ENCODE measurements at places on chromosomes 11 and 22.
A peak's percentile ranks its signal among the peaks of the same experiment; 100 is the strongest.

DNA sequence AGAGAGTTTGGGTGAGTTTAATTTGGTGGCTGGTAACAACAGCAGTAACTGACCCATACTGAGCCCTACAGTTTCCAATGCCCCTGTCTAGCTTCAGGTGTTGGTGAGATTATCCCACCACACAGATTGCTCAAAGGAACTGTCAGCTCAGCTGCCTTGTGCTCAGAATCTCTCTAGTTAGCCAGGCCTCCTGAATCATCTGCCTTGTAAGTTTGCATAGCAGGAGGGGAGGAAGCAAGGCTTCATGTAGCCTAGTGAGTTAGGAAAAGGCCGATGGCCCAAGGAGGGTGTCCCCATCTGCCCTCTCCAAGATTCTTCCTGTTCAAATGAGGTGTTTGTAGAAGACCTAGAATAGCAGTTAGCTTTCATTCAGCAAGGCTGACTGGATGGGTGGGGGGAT lies 74.3 kb downstream of the MICAL2 start:
- peaks cover 45% of the 10 kb centered on the region for H3K4me1 ChIP-seq
- DNase-seq = no peak
- H3K36me3 ChIP-seq = peaks cover 40% of the 10 kb centered on the region
- no peak overlapping the region for H3K27ac ChIP-seq
- no peaks in the 10 kb centered on the region for H3K27me3 ChIP-seq
- no peak overlapping the region for H3K4me3 ChIP-seq

DNA sequence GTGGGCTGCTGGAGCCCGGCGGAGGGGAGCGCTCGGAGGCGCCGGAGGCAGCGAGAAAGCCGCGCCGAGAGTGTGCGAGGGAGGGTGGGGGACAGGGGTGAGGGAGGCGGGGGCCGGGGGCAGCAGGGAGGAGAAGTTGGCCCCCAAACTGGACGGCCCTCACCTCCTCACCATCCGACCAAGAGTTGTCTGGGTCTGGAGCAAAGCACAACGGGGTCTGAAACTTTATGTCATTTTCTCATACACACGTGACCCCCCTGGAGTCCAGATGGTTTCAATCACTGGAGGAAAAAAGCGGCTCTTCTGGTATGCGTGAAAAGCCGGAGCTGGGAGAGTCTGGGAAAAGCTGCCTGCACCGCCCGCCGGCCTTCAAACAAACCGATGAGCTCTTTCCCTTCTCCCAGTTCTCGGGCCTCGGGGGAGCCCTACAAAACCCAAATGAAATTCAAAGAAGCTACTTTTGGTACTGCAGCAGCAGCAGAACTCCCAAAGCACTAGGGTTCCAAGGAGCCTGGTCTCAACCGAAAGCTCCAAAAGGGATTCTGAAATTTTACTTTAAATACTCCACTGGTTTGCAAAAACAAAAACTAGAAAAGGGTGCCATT lies 39.7 kb upstream of the AKIP1 start:
- peak overlapping the region; percentile 15 for H3K27ac ChIP-seq
- no peaks in the 10 kb centered on the region for H3K27me3 ChIP-seq
- peak; percentile 16 for DNase-seq
- peaks cover 9% of the 10 kb centered on the region for H3K4me1 ChIP-seq

DNA sequence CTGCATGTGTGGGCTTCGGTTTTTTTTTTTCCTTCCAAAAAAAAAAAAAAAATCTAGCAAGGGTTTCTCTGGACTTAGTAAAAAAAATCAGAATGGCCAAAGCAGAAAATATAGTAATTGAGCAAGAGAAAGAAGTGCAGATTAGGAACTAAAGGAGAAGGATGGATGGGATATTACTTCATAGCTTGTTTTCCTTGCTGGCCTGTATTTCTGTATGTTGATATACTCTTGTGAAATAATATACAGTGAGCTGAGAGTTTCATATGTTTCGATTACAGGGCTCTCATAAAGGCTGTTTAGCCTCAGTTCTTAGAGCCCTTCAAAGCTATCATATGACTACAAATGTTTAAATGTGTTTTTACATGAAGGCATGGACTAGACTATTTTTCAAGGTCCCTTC lies 34.3 kb upstream of the NFRKB start:
- H3K36me3 ChIP-seq = peaks cover 5% of the 10 kb centered on the region
- no peak overlapping the region for H3K4me3 ChIP-seq
- no peak for DNase-seq
- H3K27me3 ChIP-seq = no peaks in the 10 kb centered on the region
- H3K4me1 ChIP-seq = no peaks in the 10 kb centered on the region

DNA sequence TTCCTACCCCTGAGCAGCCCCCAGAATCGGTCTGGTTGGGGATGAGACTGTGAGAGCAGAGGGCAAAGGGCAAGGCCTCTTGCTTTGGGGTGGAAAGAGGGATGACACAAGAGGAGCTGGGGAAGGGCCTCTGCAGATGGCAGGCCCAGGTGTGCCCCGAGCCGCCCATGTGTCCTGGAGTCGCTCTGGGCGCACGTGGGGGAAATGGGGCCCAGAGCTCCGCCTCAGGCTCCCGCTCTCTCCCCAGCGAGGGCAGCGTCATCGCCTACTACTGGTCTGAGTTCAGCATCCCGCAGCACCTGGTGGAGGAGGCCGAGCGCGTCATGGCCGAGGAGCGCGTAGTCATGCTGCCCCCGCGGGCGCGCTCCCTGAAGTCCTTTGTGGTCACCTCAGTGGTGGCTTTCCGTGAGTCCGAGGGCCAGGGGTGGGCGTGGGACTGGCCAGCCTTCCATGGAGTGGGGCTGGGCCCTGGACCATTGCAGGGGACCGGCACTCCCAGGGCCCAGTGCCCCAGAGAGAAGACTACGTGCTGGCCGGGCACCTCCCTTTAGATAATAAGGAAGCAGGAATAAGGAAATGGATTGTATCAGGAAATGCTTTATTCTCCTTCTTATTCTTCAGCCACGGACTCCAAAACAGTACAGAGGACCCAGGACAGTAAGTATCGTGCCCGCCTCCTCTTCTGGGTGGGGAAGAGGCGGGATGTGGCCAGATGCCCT lies 30.1 kb downstream of the ST14 start:
- no peaks in the 10 kb centered on the region for H3K27me3 ChIP-seq
- no peaks in the 10 kb centered on the region for H3K4me1 ChIP-seq
- H3K4me3 ChIP-seq = no peak overlapping the region
- DNase-seq = no peak

DNA sequence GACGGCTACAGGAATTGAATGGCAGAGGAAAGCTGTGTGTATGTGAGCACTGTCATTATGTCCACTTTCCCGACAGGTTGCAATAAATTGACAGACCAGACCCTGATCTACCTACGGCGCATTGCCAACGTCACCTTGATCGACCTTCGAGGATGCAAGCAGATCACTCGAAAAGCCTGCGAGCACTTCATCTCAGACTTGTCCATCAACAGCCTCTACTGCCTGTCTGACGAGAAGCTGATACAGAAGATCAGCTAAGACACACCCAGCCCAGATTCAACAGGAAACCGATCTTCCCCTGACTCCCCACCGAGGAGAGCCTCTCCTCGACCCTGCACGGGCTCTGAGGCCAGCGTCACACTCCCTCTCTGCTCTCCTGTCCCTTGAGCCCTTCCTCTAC lies 11.5 kb upstream of the GRK2 start:
- H3K4me1 ChIP-seq = peaks cover 8% of the 10 kb centered on the region
- H3K27ac ChIP-seq = no peak overlapping the region
- peaks cover 63% of the 10 kb centered on the region for H3K36me3 ChIP-seq
- DNase-seq = no peak

- H3K4me3 ChIP-seq = no peak overlapping the region
- H3K4me1 ChIP-seq = no peaks in the 10 kb centered on the region
- no peak for DNase-seq
These were observed 71.4 kb upstream of the PITPNB start for GRCh38 chr22:27990451-27990840.

DNA sequence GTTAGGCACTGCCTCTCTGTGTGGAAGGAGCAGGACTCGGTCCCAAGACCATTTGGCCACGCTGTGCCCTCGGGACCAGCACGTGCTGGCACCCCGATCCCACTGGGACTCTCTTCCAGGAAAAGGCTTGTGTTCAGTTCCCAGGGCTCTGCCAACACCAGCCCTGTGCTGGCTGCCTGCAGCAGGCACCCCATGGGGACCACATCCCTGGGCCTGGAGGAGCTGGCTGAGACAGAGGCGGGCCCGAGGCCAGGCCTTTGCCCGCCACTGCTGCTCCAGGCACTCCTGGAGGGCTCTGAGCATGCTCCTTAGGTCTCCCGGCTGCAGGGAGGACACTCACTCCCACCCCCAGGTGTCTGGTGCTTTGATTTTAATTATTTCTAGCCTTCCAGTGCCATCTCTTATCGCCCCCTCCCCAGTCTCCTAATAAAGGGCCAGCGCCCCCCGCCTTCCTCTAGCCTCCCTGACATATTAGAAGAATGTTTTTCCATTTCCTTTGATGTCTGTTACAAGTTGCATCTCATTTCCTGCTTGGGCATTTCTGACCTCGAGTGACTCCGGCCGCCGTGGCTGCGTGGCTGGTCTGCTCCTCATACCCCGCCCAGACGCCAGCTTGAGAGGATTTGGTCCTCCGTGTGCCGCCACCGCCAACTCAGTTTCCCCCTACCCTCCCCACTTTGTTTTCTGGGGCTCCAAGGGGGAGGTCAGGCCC lies 14.4 kb downstream of the CDKN1C start:
- DNase-seq = no peak
- no peak overlapping the region for H3K4me3 ChIP-seq
- H3K36me3 ChIP-seq = no peaks in the 10 kb centered on the region
- peaks cover 11% of the 10 kb centered on the region for H3K27me3 ChIP-seq
- H3K4me1 ChIP-seq = no peaks in the 10 kb centered on the region
- no peak overlapping the region for H3K27ac ChIP-seq

GRCh38 chr11:118078911-118079411 lies 2.1 kb downstream of the TMPRSS4 start:
- H3K36me3 ChIP-seq = peaks cover 24% of the 10 kb centered on the region
- H3K27ac ChIP-seq = no peak overlapping the region
- H3K4me1 ChIP-seq = peaks cover 41% of the 10 kb centered on the region
- no peaks in the 10 kb centered on the region for H3K27me3 ChIP-seq
- DNase-seq = no peak
- H3K4me3 ChIP-seq = peak overlapping the region; percentile 72

GRCh38 chr11:116281173-116282160 lies 491.3 kb downstream of the BUD13 start:
- H3K4me3 ChIP-seq = no peak overlapping the region
- no peaks in the 10 kb centered on the region for H3K4me1 ChIP-seq
- DNase-seq = no peak
- no peak overlapping the region for H3K27ac ChIP-seq

GRCh38 chr11:116960930-116961329 lies 123.5 kb upstream of the APOA1 start:
- no peak for DNase-seq
- peaks cover 5% of the 10 kb centered on the region for H3K36me3 ChIP-seq
- H3K4me3 ChIP-seq = no peak overlapping the region
- no peak overlapping the region for H3K27ac ChIP-seq
- peaks cover 12% of the 10 kb centered on the region for H3K4me1 ChIP-seq

GRCh38 chr11:78255919-78256318 lies 67.2 kb downstream of the USP35 start:
- H3K4me1 ChIP-seq = no peaks in the 10 kb centered on the region
- no peak for DNase-seq
- H3K27ac ChIP-seq = no peak overlapping the region
- no peak overlapping the region for H3K4me3 ChIP-seq
- no peaks in the 10 kb centered on the region for H3K36me3 ChIP-seq
- H3K27me3 ChIP-seq = no peaks in the 10 kb centered on the region

DNA sequence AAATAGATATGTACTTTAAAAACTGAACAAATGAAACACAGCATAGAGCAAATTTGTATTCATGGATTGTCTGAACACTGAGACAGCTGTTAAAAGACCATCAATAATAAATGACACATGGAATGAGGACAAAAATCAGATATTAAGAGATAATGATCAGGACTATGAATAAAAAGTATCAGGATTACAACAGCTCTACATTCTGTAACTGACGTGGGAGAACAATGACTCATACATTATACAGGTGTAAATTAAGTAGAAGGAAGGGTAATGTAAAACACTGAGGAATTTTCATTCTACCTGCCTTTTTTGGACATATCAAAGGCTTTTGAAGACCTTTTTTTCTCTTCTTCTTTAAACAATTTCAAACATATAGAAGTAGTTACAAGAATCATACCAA lies 310.9 kb upstream of the ANO3 start:
- no peaks in the 10 kb centered on the region for H3K36me3 ChIP-seq
- peak overlapping the region; percentile 78 for H3K27ac ChIP-seq
- H3K4me1 ChIP-seq = peaks cover 21% of the 10 kb centered on the region

- peak within 1 kb of the TSS; percentile 89 for H3K27ac ChIP-seq
- H3K4me1 ChIP-seq = no peaks in the 10 kb centered on the region
- no peaks in the 10 kb centered on the region for H3K27me3 ChIP-seq
- H3K36me3 ChIP-seq = peaks cover 9% of the 10 kb centered on the region
- peak; percentile 84 for DNase-seq
These were observed at the start of gene CFAP300 for GRCh38 chr11:102047305-102047924. TSS of gene CFAP300 (plus strand) at chr11:102047437. CDS start at chr11:102047471, 34 bp downstream.

- no peak overlapping the region for H3K4me3 ChIP-seq
- no peak overlapping the region for H3K27ac ChIP-seq
- no peak for DNase-seq
- H3K36me3 ChIP-seq = no peaks in the 10 kb centered on the region
- no peaks in the 10 kb centered on the region for H3K4me1 ChIP-seq
These were observed 153.8 kb upstream of the E2F8 start for GRCh38 chr11:19394525-19395016.

DNA sequence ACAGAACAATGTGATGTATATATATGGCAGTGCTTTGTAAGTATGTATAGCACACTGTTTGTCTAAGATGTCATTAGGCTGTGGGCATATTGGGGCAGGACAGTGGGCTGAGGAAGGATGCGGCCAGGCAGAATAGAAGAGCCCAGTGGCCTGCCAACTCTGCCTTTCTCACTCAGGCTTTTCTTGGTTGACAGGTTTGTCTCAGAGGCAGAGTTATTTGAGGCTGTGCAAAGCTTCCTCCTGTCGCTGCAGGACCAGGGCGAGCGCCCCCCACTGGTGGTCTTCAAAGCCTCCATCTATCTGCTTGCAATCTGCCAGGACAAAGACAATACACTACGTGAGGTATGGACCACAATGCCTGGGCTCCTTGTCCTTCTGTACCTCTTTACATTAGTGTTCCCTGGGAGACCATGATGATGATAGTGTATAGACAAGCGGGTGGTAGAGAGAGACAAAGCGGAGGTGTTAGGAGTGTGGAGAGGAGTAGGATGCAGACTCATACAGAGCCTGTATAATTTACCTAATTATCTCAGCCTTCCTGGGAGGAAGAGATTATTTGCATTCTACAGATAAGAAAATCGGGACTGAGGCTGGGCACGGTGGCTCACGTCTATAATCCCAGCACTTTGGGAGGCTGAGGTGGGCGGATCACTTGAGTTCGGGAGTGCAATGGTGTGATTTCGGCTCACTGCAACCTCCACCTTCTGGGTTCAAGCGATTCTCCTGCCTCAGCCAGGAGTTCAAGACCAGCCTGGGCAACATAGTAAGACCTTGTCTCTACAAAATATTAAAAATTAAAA lies 37.3 kb upstream of the CCDC134 start:
- H3K27me3 ChIP-seq = peaks cover 13% of the 10 kb centered on the region
- H3K36me3 ChIP-seq = no peaks in the 10 kb centered on the region
- H3K4me3 ChIP-seq = no peak overlapping the region
- no peak overlapping the region for H3K27ac ChIP-seq
- peak; percentile 39 for DNase-seq
